ENCODE measurements at places on chromosomes 11 and 22. TPM values are rescaled to one million over a fixed set of nuclear protein-coding genes. Genes with fewer than 3 reads are reported as not detected.

GRCh38 chr22:49525801-49526535, 301.7 kb downstream of the BRD1 start:
- DNase-seq = no peak

Gene GRM5
- total RNA-seq = not detected

- no peak for DNase-seq
Observed at GRCh38 chr11:7383406-7383805, 101.9 kb upstream of the OLFML1 start.

- no peak for DNase-seq
Observed at GRCh38 chr11:94111660-94112059, 17.0 kb upstream of the PANX1 start.

DNA sequence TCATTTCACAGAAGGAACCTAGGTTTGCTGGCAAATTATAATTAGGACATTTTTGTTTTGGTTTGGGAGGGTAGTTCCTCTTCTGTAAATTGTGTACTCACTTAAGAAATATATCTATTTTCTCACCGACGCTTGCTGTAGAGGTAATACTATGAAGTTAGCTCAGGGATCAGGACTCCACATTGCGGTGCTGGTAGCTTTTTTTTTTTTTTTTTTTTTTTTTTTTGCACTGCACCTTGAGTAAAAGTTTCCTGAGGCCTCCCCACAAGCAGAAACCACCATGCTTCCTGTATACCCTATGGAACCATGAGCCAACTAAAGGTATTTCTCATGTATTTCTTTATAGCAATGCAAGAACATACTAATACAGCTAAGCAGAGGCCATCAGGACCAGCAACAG, 14.7 kb downstream of the UBTFL1 start:
- no peak for DNase-seq

GRCh38 chr11:3154001-3154599, 11.0 kb downstream of the OSBPL5 start:
- DNase-seq = no peak

GRCh38 chr11:91421641-91422040, 803.0 kb upstream of the FAT3 start:
- DNase-seq = no peak

DNA sequence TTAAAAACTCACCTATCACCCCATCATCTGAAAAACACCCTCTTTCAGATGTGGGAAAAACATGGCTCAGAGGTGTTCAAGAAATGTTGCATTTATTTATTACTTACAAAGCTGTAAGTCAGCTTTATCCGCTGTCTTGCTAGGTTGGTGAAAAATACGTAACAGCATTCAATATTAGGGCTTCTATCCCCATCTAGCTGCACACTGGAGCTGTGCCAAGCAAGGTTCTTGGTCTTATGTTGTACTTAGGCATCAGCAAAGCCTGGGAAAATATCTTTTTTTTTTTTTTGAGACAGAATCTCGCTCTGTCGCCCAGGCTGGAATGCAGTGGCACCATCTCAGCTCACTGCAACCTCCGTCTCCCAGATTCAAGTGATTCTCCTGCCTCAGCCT, 7.5 kb downstream of the SERPING1 start:
- no peak for DNase-seq

Gene TSGA10IP
- not detected for total RNA-seq

Gene TST
- 16.4 TPM for total RNA-seq

GRCh38 chr11:33613404-33613803, 87.2 kb downstream of the C11orf91 start:
- no peak for DNase-seq

GRCh38 chr11:65808744-65809341, 22.0 kb downstream of the OVOL1 start:
- DNase-seq = no peak

Gene MUC5B
- total RNA-seq = not detected

DNA sequence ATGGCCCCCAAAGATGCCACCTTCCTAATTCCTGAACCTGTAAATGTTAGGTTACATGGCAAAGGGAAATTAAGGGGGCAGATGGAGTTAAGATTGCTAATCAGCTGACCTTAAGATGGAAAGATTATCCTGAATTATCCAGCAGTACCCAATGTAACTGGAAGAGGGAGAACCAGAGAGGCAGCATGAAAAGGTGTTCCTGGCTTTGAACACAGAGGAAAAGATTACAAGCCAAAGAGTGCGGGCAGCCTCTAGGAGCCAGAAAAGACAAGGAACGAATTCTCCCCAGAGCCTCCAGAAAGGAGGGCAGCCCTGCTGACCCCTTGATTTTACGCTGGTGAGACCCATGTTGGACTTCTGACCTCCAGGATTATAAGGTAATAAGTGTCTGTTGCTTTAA, 15.1 kb upstream of the THRSP start:
- no peak for DNase-seq

Gene CRYBB2
- total RNA-seq = 0.68 TPM

- no peak for DNase-seq
Observed at GRCh38 chr22:36363349-36363981, 24.3 kb downstream of the MYH9 start.

DNA sequence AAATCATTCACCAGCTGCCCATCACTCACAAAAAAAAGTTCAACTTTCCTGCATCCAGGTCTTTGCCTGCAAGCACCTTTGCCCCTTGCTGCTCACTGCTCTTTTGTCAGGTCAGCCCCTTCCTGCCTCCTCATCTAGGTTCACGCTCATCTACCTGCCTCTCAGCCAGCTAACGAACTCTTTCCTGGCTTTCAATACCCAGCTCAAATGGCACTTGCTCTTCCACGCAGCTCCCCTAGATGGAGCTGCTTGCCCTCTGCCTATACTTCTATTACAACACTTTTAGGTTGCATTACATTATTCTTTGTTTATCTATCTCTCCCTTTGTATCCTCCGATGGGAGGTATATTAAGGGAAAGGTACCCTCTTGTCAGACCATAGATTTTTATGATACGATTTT, 78.9 kb upstream of the TBCEL start:
- DNase-seq = no peak

GRCh38 chr22:17716529-17716928, 57.7 kb downstream of the BID start:
- no peak for DNase-seq
